Spinal cord (tissue), 10 donors: ENCODE measurements at places on chromosomes 7 and 10. TPM values are rescaled to one million over a fixed set of nuclear protein-coding genes. Genes with fewer than 3 reads are reported as not detected.

DNA sequence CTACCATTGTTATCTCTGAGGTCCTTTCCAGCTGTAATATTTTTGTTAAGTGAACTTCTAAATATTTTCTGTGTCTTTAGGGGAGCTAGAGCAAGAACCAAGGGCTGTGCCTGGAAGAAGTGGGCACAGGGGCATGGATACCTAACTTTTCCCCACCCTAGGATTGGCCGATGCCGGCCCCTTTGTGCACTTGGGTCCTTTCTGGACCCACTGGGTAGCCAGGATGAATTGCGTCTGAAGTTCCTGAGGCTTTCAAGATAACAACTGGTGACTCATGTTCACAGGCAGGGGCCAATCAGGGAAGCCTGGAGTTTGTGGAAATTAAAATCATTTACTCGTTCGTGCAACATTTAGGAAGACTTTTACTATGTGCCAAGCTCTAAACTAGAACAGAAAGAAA lies 758 bp downstream of the DPCD start:
- DNase-seq, result no peak

DNA sequence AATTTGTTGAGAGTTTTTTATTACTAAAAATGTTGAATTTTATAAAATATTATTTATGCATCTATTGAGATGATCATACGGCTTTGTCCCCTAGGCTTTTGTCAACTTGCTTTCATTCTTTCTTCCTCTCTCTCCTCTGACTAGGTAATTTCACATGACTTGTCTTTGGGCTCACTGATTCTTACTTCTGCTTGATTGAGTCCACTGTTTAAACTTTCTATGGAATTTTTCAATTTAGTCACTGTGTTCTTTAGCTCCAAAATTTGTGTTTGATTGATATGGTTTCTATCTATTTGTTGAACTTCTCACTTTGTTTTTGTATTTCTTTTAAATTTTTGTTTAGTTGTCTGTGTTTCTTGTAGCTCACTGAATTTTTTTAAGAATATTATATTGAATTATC lies 65.9 kb upstream of the PTPRZ1 start:
- DNase-seq, result no peak

GRCh38 chr10:14751014-14751896 lies 23.4 kb downstream of the FAM107B start:
- no peak for DNase-seq

The FAM170B gene
- not detected for polyA plus RNA-seq
